ENCODE measurements at places on chromosomes 3 and 15. TPM values are rescaled to one million over a fixed set of nuclear protein-coding genes. Genes with fewer than 3 reads are reported as not detected.

The SLC9A9 gene
- not detected for total RNA-seq

The MKRN2OS gene
- total RNA-seq = not detected

The GPR62 gene
- total RNA-seq = not detected

The PYGO1 gene
- 7.4 TPM for total RNA-seq

The LINGO1 gene
- 8.9 TPM for total RNA-seq

The HRH1 gene
- 10.2 TPM for total RNA-seq

The COL8A1 gene
- not detected for total RNA-seq

The GOLGA6L10 gene
- total RNA-seq = 0.38 TPM

The BNC1 gene
- total RNA-seq = 0.47 TPM

The TADA3 gene
- total RNA-seq = 54.6 TPM

The DGKG gene
- total RNA-seq = 12.1 TPM

The STRIT1 gene
- total RNA-seq = not detected

The BDH1 gene
- total RNA-seq = 4.9 TPM

The LMAN1L gene
- total RNA-seq = not detected

The ZNF80 gene
- not detected for total RNA-seq

The CCDC191 gene
- total RNA-seq = 1.7 TPM

The MYO5C gene
- 5.5 TPM for total RNA-seq

The FAM107A gene
- not detected for total RNA-seq

The WNT5A gene
- 0.87 TPM for total RNA-seq

The IL17RE gene
- total RNA-seq = 0.88 TPM

The CRABP1 gene
- 1.8 TPM for total RNA-seq

The ZBTB38 gene
- 75.1 TPM for total RNA-seq

The RHOV gene
- 4.7 TPM for total RNA-seq

The SAMMSON gene
- not detected for total RNA-seq

The MAGI1 gene
- 3.2 TPM for total RNA-seq

The TGM4 gene
- not detected for total RNA-seq

The SLC28A2 gene
- not detected for total RNA-seq

The EFCC1 gene
- not detected for total RNA-seq

The SNX1 gene
- 73.1 TPM for total RNA-seq

The NR2E3 gene
- 0.15 TPM for total RNA-seq

The NUTM1 gene
- not detected for total RNA-seq
